ENCODE measurements at places on chromosomes 4 and X.
A peak's percentile ranks its signal among the peaks of the same experiment; 100 is the strongest.

- no peak overlapping the region for H3K27ac ChIP-seq
- H3K27me3 ChIP-seq, result no peaks in the 10 kb centered on the region
- DNase-seq, result no peak
- H3K36me3 ChIP-seq, result no peaks in the 10 kb centered on the region
Observed at GRCh38 chr4:177251237-177251636, 58.4 kb upstream of the NEIL3 start.

- no peak overlapping the region for H3K4me3 ChIP-seq
- H3K27ac ChIP-seq, result no peak overlapping the region
- no peaks in the 10 kb centered on the region for H3K36me3 ChIP-seq
- no peaks in the 10 kb centered on the region for H3K27me3 ChIP-seq
Observed at GRCh38 chrX:124931958-124932357, 387.7 kb upstream of the TEX13C start.

GRCh38 chrX:25166546-25166945 is 150.8 kb upstream of the ARX start:
- peaks cover 17% of the 10 kb centered on the region for H3K27me3 ChIP-seq
- no peaks in the 10 kb centered on the region for H3K36me3 ChIP-seq
- no peak for DNase-seq

GRCh38 chrX:34656842-34657725 is at the start of gene TMEM47:
Gene TMEM47, minus strand, starts transcription at chrX:34657285. Its CDS starts 256 bp downstream, at chrX:34657029.
- H3K4me1 ChIP-seq, result peaks cover 11% of the 10 kb centered on the region
- peak; percentile 73 for DNase-seq
- H3K36me3 ChIP-seq, result no peaks in the 10 kb centered on the region
- peak within 1 kb of the TSS; percentile 83 for H3K4me3 ChIP-seq
- H3K27ac ChIP-seq, result peak within 1 kb of the TSS; percentile 61

GRCh38 chrX:40434947-40435346 is 145.8 kb upstream of the ATP6AP2 start:
- H3K27me3 ChIP-seq, result peaks cover 29% of the 10 kb centered on the region
- no peak overlapping the region for H3K27ac ChIP-seq
- H3K4me1 ChIP-seq, result no peaks in the 10 kb centered on the region

GRCh38 chr4:660401-660800 is 13.7 kb downstream of the ATP5ME start:
- no peaks in the 10 kb centered on the region for H3K27me3 ChIP-seq
- H3K36me3 ChIP-seq, result peaks cover 5% of the 10 kb centered on the region
- H3K4me3 ChIP-seq, result no peak overlapping the region
- DNase-seq, result no peak
- H3K27ac ChIP-seq, result no peak overlapping the region

DNA sequence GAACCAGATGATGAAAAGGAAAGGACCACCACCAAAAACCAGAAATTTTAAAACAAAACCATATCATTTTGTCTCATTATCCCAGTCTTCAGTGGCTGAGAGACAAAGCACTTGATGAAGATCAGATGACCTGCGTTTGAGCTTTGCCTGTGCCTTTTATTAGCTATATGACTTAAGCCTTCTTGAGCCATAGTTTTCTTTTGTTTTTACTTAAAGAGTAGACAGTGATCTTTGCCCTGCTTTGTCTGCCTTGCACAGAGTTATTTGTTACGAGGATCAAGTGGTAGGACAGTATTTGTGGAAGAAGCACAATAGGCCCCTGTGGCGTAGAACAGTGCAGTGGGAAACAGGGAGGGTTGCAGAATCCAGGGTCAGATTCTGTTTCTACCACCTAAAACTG is 89.9 kb downstream of the SLC10A6 start:
- peaks cover 5% of the 10 kb centered on the region for H3K4me1 ChIP-seq
- no peak overlapping the region for H3K27ac ChIP-seq
- DNase-seq, result no peak
- H3K36me3 ChIP-seq, result peaks cover 34% of the 10 kb centered on the region
- no peaks in the 10 kb centered on the region for H3K27me3 ChIP-seq

- peaks cover 26% of the 10 kb centered on the region for H3K27me3 ChIP-seq
- H3K4me3 ChIP-seq, result peak overlapping the region; percentile 33
- H3K27ac ChIP-seq, result no peak overlapping the region
- H3K36me3 ChIP-seq, result no peaks in the 10 kb centered on the region
- DNase-seq, result peak; percentile 31
- H3K4me1 ChIP-seq, result no peaks in the 10 kb centered on the region
Observed at GRCh38 chrX:103063191-103063845, 653 bp downstream of the BEX1 start.

DNA sequence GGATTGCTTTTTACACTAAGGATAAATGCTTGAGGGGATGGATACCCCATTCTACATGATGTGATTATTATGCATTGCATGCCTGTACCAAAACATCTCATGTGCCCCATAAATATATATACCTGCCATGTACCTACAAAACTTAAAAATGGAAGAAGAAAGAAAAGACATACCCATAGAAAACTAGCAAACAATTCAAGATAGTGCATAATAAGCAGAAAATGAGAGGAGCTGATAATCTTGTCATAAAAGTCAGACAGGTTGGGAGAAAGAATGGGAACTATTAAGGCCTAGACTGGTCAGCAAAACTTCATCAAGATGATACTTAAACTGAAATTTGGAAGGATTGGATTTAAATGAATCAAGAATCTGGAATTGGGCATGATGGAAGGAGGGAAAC is 21.6 kb upstream of the MAGEB17 start:
- peaks cover 5% of the 10 kb centered on the region for H3K4me1 ChIP-seq
- DNase-seq, result no peak
- H3K27me3 ChIP-seq, result peaks cover 52% of the 10 kb centered on the region
- no peak overlapping the region for H3K4me3 ChIP-seq
- H3K36me3 ChIP-seq, result no peaks in the 10 kb centered on the region

DNA sequence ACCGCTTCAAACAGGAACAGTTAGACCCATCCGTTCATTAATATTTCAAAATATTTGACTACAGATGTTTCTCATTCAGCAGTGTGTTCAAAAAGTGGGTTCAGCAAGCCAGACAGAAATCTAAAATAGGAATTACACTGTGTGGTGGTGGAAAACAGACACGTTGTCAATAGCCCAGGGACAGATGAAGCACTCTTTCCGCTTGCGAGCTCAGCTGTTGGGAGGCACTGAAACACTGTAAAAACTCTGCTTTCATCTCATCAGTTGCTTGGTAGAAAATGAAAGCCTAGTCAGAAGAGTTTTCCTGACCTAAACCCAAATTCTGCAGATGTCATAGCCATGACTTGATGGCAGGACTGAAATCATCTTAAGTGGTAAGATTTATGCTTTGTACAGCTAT is 38.5 kb downstream of the LRP2BP start:
- H3K36me3 ChIP-seq, result no peaks in the 10 kb centered on the region
- H3K4me1 ChIP-seq, result no peaks in the 10 kb centered on the region
- no peaks in the 10 kb centered on the region for H3K27me3 ChIP-seq
- H3K27ac ChIP-seq, result no peak overlapping the region
- no peak for DNase-seq

- DNase-seq, result peak; percentile 83
- H3K4me3 ChIP-seq, result peak overlapping the region; percentile 71
- H3K27ac ChIP-seq, result peak overlapping the region; percentile 85
Observed at GRCh38 chrX:46327566-46328115, 217.6 kb downstream of the ZNF674 start.

DNA sequence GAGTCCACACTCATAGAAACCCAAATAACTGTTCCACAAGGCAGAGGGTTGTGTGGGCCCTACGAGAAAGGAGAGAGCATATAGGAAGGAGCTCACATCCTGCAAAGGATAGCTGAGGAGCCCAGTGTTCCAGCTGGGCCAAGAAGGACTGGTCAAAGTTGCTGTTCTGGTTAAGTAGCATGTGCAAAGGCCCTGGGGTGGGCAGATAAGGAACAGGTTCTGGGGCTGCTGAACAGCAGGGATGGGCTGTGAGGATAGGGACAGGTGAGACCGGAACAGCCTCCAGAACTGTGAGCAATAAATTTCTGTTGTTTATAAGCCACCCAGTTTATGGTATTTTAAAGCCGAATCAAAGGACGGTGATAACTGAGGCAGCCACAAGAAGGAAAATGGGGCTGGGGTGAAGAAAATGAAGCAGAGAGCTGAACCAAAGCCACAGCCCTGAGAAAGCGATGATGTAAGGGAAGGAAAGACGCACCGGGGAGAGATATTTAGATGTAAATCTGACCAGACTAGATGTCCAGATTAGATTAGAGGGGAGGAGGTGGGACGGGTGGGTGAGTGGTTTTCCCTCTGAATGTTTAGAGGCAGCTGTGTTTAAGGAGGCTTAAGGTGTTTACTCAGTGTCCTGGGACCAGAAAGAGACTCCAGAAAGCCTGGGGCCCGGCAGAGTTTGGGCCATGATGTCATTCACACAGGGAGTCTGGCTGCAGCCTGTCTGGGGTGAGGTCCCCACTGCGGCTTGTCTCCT is 180.8 kb upstream of the BCOR start:
- H3K36me3 ChIP-seq, result no peaks in the 10 kb centered on the region
- no peak overlapping the region for H3K4me3 ChIP-seq
- DNase-seq, result no peak

DNA sequence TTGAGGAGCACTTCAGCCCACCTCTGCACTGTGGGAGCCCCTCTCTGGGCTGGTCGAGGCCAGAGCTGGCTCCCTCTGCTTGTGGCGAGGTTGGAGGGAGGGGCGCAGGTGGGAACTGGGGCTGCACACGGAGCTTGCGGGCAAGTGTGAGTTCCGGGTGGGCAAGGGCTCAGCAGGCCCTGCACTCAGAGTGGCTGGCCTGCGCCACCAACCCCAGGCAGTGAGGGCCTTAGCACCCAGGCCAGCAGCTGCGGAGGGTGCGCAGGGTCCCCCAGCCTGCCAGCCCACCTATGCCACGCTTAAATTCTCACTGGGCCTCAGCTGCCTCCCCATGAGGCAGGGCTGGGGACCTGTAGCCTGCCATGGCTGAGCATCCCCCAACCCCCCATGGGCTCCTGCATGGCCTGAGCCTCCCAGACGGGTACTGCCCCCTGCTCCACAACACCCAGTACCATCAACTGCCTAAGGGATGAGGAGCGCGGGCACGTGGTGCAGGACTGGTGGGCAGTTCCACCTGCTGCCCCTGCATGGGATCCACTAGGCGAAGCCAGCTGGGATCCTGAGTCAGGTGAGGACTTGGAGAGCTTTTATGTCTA is 110.9 kb downstream of the SLC39A8 start:
- no peak for DNase-seq
- H3K27ac ChIP-seq, result no peak overlapping the region
- no peaks in the 10 kb centered on the region for H3K36me3 ChIP-seq
- no peaks in the 10 kb centered on the region for H3K4me1 ChIP-seq

DNA sequence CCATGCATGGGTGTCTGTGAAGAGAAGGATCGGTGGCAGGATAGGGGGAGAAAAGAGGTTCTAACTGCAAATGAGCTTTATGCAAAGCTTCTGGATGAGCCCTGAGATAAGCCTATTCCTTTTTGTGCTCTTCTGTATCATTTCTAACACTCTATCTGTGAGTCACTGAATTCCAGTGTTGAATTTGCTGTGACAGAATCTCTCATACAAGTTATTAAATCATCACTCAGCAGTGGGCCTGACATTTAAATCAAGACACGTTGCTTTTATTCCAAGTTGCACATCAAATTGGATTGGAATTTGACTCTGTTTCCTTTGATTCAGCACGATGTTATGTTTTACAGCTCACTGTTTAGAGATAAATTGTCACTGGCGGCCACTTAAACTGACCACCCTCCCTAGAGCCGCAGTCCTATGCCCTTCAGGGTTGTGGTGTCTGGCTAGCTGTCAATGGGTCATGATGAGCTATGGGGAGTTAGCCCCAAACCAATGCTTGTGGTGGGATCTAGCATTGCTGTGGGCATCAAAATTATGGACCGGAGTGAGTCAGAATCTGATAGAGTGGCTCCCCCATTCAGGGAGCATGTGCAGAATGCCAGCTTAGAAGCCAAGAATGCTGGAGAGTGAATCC is 42.7 kb downstream of the LHFPL1 start:
- H3K36me3 ChIP-seq, result no peaks in the 10 kb centered on the region
- no peak for DNase-seq
- no peak overlapping the region for H3K27ac ChIP-seq
- no peaks in the 10 kb centered on the region for H3K4me1 ChIP-seq
- H3K27me3 ChIP-seq, result peaks cover 61% of the 10 kb centered on the region

GRCh38 chr4:138918169-138918869 is 97.3 kb upstream of the NOCT start:
- DNase-seq, result no peak
- no peak overlapping the region for H3K27ac ChIP-seq
- no peaks in the 10 kb centered on the region for H3K27me3 ChIP-seq
- no peak overlapping the region for H3K4me3 ChIP-seq
- H3K4me1 ChIP-seq, result peaks cover 7% of the 10 kb centered on the region

DNA sequence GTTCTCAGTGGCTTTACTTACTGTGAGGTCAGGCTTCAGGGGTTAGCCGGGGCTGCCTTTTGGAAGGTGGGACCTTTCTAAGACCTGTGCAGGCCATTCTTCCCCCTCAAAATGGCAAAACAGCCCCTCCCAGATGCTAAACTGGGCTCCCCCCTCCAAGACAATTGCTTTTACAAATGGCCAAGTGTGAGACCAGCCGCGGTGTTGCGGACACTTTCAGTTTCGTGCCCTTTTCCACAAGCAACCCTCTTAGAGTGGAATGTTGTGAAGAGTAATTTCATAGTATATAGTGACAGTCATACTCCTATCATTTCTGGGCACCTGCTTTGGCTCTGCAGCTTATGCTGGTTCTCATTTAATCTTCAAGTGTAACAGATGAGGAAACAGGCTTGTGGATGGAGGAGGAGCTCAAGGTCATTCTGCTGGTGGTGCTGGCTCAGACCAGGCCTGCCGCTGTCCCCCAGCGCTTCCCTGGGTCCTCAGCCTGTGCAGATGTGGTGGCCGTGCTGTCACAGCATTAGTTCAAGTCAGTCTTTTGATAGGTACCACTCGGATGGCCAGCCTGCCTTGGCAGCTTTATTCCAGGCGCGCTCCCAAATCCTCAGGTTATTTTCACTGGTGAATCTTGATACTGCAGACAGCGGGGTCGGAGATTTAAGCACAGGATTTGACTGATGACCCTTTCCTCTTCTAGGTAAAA is 55.0 kb upstream of the TADA2B start:
- DNase-seq, result peak; percentile 17
- H3K27me3 ChIP-seq, result no peaks in the 10 kb centered on the region
- H3K4me3 ChIP-seq, result peak overlapping the region; percentile 97
- H3K27ac ChIP-seq, result peak overlapping the region; percentile 95
- peaks cover 19% of the 10 kb centered on the region for H3K36me3 ChIP-seq
